ENCODE measurements at places on chromosomes 3 and 15.

DNA sequence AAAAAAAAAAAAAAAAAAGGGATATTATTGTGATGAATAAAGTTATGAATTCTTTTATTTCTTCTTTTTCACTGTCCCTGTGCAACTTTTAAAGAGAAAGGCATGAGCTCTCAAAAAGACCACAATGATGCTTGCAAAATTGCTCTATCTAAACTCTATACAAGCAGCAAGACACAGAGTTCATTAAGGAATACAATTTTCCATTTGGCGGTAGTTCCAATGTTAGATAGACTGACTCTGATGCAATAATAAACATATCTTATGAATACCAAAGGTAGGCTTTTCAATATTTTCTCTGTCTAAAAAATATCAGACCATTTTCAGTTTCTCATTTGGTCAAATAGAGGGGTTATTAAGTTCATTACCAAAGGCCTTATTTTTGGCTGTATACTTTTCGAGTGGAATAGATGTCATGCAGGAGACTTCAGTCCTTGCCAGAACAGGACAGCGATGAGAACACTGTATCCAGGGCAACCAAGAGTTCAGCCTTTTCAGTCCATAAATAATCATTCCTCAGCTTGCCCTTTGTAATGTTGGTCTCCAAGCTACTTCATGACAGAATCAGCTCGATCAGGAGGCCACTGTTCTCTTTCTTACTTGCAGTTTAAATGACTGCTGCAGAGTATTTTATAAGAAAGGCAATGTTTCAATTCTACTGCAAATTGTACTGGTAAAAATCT lies 162.9 kb upstream of the FAM3D start:
- DNase-seq, result no peak

GRCh38 chr15:29352402-29352801 lies 82.8 kb upstream of the NSMCE3 start:
- DNase-seq, result no peak

GRCh38 chr15:50425219-50425618 lies 1.0 kb downstream of the USP8 start:
- DNase-seq, result no peak

- no peak for DNase-seq
Measured at GRCh38 chr3:179715582-179715981, 62.7 kb downstream of the USP13 start.

- DNase-seq, result peak; percentile 56
Measured at GRCh38 chr3:13479332-13479581, 849 bp upstream of the HDAC11 start.

DNA sequence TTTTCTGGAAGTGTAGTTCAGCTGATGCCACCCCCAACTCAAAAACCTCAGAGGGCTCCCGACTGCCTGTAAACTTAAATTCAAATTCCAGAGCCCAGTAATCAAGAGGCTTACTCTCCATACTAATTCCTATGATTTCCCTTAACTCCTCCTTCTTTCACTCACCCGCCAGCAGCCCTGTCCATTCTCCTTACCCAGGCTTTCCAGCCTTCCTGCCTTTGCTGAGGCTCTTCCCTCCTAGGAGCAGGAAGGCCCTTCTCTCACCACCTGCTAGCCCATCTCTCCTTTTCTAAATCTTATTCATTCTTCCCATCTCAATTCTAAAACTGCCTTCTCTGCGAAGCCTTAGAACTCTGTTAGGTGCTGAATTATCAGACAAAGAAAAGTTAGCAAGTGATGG lies 30.4 kb downstream of the RORA start:
- DNase-seq, result no peak

DNA sequence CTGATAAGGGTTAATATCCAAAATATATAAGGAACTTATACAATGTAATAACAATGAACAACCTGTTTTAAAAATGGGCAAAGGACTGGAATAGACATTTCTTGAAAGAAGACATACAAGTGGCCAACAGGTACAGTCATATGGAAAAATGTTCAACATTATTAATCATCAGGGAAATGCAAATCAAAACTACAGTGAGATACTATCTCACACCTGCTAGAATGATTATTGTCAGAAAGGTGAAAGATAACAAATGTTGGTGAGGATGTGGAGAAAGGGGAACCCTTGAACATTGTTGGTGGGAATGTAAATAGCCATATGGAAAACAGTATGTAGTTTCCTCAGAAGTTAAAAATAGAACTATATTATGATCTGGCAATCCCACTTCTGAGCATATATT lies 20.4 kb downstream of the GOLM2 start:
- no peak for DNase-seq

DNA sequence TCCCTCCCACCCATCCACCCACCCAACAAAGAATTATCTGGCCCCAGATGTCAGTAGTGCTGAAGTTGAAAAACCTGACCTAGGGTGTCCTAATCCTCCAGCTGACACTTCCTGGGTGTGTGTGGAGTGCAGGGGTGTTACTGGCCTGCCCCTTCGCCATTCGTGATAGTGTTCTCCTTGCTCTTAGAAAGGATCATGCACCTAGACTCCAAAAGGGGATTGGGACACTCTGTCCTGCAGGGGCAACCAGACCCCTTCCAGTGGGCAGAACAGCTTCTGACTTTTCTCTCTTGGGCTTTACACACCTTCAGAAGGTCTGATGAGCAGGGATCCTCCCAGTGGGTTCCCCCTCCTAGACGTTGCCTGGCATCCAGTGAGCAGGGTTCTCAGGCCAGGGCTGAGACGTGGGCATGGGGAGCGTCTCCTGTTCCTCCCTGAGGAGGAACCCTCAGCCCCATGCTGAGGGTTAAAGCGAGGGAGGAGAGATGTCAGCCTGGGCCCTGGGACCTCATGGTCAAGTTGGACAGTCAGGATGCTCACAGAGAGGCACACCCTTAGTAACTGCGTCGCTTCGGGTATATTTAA lies 75.0 kb downstream of the AAGAB start:
- no peak for DNase-seq

- DNase-seq, result no peak
Measured at GRCh38 chr15:76464247-76464646, 127.7 kb downstream of the ISL2 start.

DNA sequence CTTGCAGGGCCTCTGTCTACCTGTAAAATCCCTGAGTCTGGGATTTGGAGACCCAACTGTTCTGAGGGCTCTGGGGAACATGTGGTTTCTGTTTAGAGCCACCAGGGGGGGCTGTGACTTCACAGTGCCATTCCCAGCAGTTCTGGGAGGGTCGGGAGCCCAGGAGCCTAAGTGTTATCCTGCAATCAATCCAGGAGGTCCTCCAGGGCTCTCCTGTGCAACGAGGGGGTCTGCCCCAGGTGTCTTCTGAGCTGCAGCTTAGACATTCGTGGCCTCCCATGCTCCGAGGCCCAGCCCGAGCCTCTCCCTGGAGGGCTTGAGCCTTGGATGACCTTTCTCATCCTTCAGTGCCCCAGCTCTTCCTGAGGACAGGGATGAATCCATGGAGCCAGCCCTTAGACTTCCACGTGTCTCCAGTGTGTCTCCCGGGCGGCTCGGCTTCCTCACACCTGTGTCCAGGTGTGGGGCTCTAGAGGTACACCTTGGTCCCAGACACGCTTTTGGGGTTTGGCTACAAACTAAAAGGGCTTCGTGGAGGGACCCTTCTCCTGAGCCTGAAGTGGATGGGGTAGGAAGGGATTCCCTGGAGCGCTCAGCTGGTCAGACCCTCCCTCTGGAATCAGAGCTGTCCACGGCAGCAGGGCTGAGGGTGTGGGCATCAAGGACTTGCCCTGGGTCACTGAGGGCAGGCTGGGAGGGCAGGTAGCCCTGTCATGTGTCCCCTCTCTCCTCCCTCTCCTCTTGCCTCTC lies 20.3 kb upstream of the ABTB1 start:
- DNase-seq, result peak; percentile 69

DNA sequence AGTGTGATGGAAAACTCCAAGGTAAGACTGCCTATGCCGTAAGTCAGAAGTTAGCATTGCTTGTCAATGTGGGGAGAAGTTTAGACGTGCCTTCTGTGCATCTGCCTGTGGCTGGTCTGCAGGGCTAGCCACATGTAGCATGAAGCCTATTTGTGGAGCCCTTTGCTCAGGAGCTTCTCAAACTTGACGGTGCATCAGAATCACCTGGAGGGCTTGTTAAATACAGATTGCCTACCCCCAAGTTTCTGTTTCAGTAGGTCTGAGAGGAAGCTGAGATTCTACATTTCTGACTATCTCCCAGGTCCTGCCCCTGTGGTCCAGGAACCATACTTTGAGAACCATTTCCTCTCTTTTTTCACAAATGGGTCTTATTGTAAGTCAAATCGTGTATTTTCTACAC lies 292.1 kb upstream of the TPM1 start:
- DNase-seq, result no peak

- DNase-seq, result no peak
Measured at GRCh38 chr3:102531686-102532085, 96.9 kb downstream of the ZPLD1 start.

GRCh38 chr3:73602170-73602569 lies 22.6 kb downstream of the PDZRN3 start:
- no peak for DNase-seq

DNA sequence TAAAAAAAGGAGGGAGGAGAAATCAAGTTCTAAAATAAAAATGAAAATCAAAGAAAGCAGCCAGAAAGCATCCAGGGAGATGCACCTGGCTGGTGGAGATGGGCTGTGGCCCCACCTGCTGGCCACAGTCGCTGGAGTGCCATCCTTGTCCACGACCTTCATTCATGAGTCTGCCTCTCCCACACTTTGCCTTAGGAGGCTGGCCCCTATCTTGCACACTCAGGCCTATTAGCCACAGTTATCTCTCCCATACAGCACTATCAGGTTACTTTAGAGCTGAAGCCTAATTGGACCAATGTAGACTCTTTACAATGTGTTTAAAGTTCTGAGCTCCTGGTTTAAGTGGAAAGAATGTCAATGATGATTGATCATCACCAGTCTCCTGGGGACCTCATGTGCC lies 392.0 kb upstream of the RORA start:
- DNase-seq, result no peak

DNA sequence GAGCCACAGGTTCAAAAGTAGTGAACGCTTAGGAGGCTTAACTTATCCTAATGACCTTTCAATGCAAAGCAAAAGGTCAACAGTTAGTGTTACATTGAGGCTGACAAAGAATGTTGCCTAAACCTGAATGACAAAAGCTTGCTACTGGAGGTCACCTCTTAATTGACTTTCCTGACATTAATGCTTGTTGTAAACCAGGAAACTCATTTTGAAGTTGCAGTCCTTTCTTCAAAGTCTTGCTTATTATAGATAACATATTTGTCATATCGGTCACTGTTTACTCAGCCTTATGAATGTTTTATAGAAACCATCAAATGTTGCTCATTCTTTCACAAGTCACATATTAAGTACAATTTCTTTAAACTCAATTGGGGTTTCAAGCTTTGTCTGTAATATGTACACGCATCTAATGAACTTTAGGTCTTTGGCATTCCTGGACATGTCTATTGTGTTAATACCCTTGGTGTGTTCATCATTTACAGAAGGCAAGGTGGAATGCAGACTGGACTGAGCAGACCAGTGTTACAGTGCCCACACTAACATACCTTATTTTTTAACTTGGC lies 488.2 kb upstream of the NECTIN3 start:
- DNase-seq, result no peak

GRCh38 chr3:147415874-147416273 lies 6.7 kb downstream of the ZIC1 start:
- no peak for DNase-seq

DNA sequence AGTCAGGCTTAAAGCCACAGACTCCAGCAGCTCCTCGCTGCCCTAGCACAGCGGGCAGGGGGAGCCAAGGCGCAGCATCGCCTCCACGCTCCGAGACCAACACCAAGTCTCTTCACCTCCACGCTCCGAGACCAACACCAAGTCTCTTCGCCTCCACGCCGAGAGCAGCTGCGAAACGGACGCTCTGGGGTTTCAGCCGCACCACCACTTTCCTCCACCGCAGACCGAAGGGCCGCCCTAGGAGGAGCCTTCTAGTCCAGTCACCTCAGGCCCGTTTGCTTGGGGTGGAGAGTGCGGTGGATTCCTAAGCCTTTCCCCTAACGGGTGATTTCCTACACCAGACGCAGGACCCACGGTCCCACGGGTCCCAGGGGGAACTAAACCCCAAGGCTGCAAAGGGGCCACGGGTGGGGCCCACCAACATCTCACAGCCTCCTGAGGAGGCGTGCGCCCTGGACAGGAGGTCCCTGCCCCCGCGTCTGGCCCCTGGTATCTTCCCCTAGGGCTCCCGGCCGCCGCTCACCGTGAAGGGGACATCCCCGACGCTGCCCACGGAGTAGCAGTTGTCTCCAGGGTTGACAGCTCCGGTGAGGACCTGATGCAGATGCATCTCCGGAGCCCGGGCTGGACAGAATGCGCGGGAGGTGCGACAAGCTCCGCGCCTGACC lies 501 bp downstream of the DMXL2 start:
- DNase-seq, result peak; percentile 97

DNA sequence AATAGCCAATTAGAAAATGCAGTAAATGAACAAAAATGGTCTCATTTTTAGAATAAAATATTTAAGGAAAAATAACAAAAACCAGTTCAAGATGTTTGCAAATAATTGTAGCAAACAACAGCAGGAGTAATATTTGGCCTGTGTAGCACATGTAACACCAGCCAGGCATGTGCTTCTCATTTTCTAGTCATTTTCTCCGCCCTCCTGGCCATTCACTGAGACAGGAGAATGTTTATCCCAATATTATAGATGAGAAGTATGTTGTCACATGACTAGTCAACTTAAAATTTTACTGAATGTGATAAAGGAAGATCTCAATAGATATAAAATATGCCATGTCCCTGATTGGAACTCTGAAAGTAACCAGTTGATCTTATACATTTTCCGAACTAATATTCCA lies 7.8 kb upstream of the ATP10A start:
- DNase-seq, result no peak

DNA sequence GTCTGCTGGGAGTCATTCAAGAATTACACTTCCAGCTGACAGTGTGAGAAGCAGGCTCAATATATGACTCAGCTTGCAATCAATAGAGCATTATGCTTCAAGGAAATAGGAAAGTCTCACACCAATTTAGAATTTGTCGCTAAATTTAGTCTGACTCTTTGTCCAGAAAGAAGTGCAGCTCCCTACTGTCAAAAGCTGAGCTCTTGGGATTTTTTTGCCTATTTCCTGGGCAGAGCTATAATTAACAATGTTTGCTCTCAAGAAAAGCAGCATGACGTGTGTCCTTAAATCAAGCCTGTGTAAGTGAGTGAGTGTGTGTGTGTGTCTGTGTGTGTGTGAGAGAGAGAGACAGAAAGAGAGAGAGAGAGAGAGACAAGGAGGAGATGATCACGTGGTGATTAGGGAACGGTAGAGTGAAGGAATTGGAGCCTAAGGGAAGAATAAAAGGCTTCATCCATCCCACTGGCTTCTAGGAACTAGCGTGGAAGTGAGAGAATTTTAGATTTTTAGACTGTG lies 16.4 kb upstream of the SLC35G2 start:
- no peak for DNase-seq

- DNase-seq, result peak; percentile 9
Measured at GRCh38 chr3:52820736-52821135, 9.7 kb downstream of the ITIH4 start.

GRCh38 chr3:11908981-11909698 lies 62.5 kb upstream of the TAMM41 start:
- DNase-seq, result no peak

All from inflammatory macrophage treated with lipopolysaccharide for 1 hour (primary cell).